ENCODE measurements at places on chromosomes 7 and 10.

DNA sequence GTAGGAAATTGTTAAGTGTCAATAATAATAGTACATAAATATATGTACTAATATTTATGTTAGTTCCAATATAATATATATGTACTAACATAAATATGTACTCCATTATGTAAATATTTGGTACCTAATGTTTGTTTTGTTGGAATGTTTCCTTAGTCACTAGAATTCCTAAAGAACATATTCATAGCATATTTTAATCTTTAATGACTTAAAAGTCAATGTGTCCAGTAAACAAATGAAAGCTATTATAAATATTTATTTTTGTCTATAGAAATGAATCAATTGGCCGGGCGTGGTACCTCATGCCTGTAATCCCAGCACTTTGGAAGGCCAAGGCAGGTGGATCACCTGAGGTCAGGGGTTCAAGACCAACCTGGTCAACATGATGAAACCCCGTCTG is 153.6 kb downstream of the GPR158 start:
- DNase-seq, result no peak

DNA sequence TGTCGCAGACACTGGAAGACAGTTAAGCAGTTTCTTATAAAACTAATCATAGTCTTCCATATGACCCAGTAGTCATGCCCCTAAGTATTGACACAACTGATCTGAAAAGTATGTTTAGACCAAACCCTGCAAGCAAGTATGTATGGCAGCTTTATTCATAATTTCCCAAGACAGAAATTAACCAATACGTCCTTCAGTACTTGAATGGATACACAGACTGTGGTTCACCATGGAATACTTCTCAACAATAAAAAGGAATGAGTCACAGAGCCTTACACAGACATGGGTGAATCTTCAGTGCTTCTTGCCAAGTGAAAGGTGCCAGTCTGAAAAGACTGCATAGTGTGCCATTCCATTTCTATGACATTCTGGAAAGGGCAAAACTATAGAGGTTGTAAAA is 50.2 kb upstream of the AKR1E2 start:
- no peak for DNase-seq

DNA sequence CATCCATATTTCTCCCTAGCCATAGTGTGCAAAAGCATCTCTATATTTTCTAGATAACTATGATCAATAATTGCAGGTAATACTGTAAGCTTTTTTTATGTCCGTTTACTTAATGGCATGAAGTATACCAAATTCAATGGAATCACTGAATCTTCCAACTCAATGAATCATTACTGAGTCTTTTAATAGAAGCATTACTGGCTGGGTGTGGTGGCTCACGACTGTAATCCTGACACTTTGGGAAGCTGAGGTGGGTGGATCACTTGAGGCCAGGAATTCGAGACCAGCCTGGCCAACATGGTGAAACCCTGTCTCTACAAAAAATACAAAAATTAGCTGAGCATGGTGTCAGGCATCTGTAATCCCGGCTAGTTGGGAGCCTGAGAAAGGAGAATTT is 372.5 kb downstream of the BMPER start:
- DNase-seq, result no peak

DNA sequence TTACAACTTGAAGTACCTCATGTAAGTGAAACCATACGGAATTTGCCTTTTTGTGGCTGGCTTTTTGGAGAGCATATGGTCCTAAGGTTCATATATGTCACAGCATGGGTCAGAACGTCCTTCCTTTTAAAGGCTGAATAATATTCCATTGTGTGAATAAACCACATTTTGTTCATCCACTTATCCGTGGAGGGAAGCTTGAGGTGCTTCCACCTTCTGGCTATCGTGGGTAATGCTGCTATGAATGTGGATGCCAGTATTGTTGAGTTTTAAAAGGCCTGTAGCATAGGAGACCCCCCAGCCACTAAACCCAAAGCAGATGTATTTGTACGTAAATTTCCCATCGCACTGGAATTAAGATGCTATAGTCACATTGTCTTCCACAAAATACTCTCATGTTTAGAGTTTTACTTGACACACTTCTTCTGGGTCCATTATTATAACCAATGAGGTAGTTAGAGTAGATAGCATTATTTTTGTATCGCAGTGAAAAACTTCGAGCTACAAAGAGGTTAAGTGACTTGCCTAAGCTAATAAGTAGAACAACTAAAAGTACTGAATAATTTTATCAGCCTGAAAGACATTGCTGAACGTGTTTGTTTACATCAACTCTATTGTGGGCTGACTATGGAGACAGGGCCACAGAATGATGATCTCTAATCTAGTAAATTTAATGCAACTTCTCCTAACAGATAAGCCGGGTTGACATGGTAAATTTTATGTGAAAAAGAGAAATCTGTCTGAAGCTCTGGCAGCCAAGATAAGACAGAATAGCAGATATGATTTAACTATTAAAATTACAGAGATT is 183.0 kb upstream of the CTBP2 start:
- no peak for DNase-seq

GRCh38 chr7:137992550-137993394 is 9.1 kb downstream of the CREB3L2 start:
- DNase-seq, result peak; percentile 29

DNA sequence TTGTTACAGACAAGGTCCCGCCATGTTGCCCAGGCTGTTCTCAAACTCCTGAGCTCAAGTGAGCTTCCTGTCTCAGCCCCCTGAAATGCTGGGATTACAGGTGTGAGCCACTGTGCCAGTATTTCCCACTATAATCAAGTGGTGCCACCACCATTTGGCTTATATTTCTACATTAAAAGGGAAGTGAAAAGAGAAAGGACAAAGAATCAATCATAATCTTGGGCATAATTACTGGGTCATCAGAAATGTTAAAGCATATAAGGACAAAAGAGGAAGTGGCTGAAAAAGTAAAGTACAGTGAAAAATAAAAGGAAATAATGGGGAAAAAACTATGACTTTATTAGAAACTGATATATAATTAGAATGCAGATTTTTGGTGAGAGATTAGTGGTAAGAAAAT is 25.7 kb upstream of the ENTPD1 start:
- DNase-seq, result no peak

GRCh38 chr7:63067897-63068585 is 930.6 kb upstream of the ZNF722 start:
- no peak for DNase-seq

GRCh38 chr7:123440101-123440548 is 94.3 kb downstream of the IQUB start:
- DNase-seq, result no peak

- DNase-seq, result no peak
These were observed 27.7 kb upstream of the CSGALNACT2 start for GRCh38 chr10:43110338-43111071.

GRCh38 chr7:86833360-86833759 is 189.7 kb downstream of the GRM3 start:
- no peak for DNase-seq

- no peak for DNase-seq
These were observed 76.2 kb downstream of the CTBP2 start for GRCh38 chr10:125084191-125084613.

- peak; percentile 44 for DNase-seq
These were observed at the start of gene LAMB1 for GRCh38 chr7:108002726-108003598. Gene LAMB1 (minus strand): TSS chr7:108003161. CDS start chr7:108002885, 276 bp downstream.

DNA sequence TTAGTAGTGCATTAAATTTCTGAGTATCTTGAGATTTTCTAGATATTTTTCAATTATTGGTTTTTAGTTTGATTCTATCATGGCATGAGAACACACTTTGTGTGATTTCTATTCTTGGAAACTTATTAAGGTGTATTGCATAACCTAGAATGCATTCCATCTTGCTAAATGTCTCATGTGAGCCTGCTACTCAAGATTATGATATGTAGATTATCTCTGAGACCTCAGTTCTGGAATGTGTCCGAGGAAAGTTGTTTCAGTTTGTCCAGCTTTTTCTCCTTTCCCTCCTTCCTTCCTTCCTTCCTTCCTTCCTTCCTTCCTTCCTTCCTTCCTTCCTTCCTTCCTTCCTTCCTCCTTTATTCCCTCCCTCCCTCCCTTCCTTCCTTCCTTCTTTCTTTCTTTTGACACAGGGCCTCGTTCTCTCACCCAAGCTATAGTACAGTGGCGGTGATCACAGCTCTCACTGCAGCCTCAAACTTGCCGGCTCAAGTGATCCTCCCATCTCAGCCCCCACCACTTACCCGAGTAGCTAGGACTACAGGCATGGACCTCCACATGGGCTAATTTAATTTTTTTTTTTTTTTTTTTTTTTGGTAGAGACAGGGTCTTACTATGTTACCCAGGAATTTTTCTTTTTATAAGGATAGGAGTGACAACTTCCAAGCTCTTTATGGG is 7.6 kb downstream of the ITPRID1 start:
- DNase-seq, result no peak

DNA sequence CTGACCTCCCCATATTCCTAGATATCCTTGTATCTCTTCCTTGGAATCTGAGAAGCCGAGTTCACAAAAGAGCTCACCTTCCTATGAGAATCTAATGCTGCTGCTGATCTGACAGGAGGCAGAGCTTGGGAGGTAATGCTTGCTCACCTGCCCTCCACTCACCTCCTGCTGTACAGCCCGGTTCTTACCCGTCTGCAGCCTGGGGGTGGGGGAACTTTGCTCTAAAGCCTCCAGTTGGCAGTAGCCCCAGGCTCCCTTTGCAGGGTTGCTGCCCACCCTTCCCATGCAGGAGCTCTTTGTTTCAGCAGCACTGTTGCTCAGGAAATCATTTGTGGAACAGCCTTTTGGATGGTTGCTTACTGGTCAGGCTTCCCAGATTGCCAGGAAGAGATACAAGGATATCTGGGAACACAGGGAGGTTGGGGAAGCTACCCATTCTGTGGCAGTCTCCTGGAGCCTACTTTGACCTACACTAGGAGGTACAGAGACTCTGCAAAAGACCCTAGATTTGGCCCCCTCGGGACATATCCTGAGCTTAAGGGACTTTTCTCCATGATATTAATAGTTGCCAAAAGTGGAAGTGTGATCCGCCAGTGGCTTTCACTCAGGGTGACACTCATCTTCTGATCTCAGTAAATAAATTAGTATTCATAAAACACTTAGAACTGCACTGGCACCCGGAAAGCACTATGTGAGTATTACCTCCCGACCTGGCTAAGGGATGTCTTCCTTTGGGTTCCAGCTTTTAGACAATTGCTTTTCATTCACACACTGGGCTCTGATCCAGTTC is 363.7 kb upstream of the PODXL start:
- no peak for DNase-seq

DNA sequence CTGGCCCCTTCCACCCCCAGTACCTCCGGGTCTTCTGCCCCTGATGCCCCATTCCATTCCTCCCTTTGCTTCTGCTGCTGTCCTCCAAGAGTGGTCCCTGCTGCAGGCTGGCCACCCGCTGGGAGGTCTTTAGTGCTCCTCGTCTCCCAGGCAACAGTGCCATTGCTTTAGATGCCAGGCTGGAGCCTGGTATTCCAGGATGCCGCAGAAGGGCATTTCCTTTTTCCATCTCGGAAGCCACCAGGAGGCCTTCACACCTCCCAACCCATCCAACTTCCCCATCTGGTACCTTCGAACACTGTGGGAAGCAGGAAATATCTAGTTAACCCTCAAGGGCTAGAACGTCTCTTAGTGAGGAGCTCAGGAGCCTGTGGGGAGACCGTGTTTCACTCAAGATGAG is 92.9 kb upstream of the DUSP5 start:
- no peak for DNase-seq

DNA sequence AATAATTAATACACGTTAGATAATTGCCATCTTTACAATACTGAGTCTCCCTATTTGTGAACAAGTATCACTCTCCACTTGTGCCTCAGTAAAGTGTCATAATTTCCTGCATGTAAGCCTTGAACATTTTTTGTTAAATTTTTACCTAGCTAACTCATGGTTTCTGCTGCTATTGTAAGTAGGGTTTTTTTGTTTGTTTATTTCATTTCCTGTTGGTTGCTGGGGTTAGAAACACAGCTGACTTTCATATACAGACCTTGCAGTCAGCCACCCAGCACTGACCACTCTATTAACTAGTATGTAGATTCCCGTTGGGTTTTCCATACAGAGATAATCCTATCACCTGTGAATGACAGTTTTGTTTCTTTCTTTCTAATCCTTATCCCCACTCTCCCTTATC is 133.3 kb downstream of the MPP7 start:
- DNase-seq, result no peak
